ENCODE measurements at places on chromosomes 7 and 10. TPM values are rescaled to one million over a fixed set of nuclear protein-coding genes. Genes with fewer than 3 reads are reported as not detected.

Gene SRGN
- 146 TPM for total RNA-seq

Gene ST8SIA6
- 2.5 TPM for total RNA-seq

Gene AMPH
- total RNA-seq = 5.9 TPM

Gene MOGAT3
- total RNA-seq = not detected

Gene TFPI2
- total RNA-seq = 4.1 TPM

Gene ACSL5
- total RNA-seq = 11.3 TPM

Gene SPRN
- total RNA-seq = 0.13 TPM

Gene CYTH3
- total RNA-seq = 56.9 TPM

Gene TFEC
- 10.3 TPM for total RNA-seq

Gene SPDYE9
- not detected for total RNA-seq

Gene FANK1
- 2.1 TPM for total RNA-seq

Gene TAS2R4
- 5.1 TPM for total RNA-seq

Gene MYH16
- total RNA-seq = not detected

Gene MYOF
- total RNA-seq = 76.2 TPM

Gene PDLIM1
- 138 TPM for total RNA-seq

Gene EIF5AL1
- total RNA-seq = 0.09 TPM

Gene NANOS1
- total RNA-seq = 3.5 TPM

Gene UCN3
- not detected for total RNA-seq

Gene INHBA
- total RNA-seq = 40.4 TPM

Gene PRR15
- not detected for total RNA-seq

Gene TUBAL3
- total RNA-seq = 0.18 TPM

Gene MICALL2
- 127 TPM for total RNA-seq

Gene CCL26
- total RNA-seq = 4.3 TPM

Gene FLNC
- 11.7 TPM for total RNA-seq

Gene SFTPA1
- 6.3 TPM for total RNA-seq

Gene C10orf53
- total RNA-seq = not detected

Gene C10orf105
- 0.53 TPM for total RNA-seq

Gene NRCAM
- 17.4 TPM for total RNA-seq

Gene GJD4
- not detected for total RNA-seq

Gene FBXO24
- 1.2 TPM for total RNA-seq

Gene EGFR
- 125 TPM for total RNA-seq

Gene PKD2L1
- not detected for total RNA-seq

Gene EMX2
- 3.3 TPM for total RNA-seq

Gene LIPM
- total RNA-seq = not detected

Gene AEBP1
- 236 TPM for total RNA-seq

Gene AKR1C8
- total RNA-seq = 0.94 TPM

Gene PSD
- 1.9 TPM for total RNA-seq

Gene LDB3
- 4.9 TPM for total RNA-seq

Gene ATRNL1
- total RNA-seq = 5.6 TPM

Gene SLC39A12
- not detected for total RNA-seq

Gene SLC18A2
- total RNA-seq = 1.2 TPM

Gene AGAP3
- total RNA-seq = 99.7 TPM

Gene GPRIN2
- 2.0 TPM for total RNA-seq

Gene AMZ1
- 0.31 TPM for total RNA-seq

Gene KCNMA1
- 10.7 TPM for total RNA-seq

Gene CLRN3
- not detected for total RNA-seq

Gene OIT3
- not detected for total RNA-seq

Gene HABP2
- not detected for total RNA-seq

Gene IRF5
- total RNA-seq = 8.7 TPM
